ENCODE measurements at places on chromosomes 3 and 15.

DNA sequence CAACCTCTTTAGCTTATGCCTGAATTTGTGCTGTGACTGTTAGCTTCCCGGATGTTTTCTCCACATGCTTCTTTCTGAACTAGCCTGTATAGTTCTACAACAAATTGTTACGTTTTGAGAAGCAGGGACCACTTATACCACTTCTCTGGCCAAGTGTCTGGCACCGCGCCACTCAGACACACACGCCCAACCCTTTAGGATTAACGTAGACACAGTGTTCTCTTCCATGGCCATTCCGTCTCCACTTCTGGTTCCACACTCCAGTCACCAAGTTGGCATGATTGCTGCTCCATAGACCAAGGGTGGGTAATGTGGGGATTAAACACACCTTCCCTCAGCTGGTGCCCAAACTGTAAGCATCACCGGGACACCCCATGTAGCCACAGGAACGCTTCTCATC, 755 bp upstream of the TMEM108 start:
- no peak for DNase-seq

- DNase-seq, result peak; percentile 39
These were observed 16.3 kb upstream of the DOCK3 start for GRCh38 chr3:50658416-50658815.

GRCh38 chr3:14284694-14285547, 106.3 kb downstream of the LSM3 start:
- no peak for DNase-seq

DNA sequence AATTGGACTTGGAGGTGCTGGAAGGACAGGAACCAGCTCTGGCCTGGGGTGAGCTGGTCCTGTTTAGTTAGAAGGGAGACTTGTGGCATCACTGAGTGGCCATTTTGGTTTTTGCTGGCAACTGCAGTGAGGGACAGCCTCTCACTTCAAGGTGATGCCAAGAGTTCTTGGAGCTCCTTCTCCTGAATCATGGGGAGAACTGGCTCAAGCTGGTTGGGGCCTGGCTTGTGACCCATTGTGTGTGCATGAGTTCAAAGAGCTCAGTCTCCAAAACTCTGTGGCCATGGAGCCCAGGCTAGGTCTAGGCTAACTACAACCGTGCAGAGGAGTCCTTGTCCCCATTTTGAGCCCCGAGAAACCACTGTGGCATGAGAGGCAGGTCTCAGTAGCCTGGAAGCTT, 60.1 kb upstream of the ZNF148 start:
- no peak for DNase-seq

DNA sequence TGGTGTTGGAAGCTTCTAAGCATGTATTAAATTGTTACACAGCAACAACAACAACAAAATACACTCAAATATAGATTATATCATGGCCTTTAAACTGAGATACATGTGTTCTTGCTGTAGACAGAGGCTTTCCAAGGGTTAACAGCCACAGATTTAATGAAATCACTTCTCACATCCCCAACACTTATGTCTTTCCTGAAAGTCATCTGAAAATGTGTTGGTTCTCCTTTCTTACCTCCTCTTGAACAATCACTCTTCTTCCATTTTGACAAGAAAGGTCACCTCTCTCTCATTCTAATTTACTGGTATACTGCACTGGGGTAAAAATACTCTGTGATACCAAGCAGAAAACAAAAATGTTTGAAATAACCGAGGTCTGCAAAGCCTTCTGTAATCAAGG, 507.3 kb upstream of the KCNMB2 start:
- DNase-seq, result no peak

GRCh38 chr15:70436428-70436827, 326.9 kb downstream of the UACA start:
- DNase-seq, result no peak

DNA sequence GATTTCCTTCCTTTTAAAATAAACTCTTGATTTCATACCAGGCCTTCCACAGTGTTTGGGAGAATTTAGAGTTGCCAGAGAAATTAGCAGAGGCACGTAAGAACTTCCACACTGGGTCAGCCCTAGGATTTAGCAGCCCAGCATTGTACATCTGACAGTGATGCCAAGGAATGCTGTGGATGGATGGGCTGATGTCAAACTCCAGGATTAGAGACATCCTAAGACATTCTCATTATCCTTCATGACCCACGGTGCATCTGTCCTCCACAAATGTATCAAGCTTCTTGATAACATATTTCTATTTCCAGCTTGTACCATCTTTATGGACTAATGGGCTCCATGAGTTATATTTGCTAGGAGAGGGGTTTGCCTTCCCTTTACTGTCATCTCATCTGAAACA, 8.0 kb upstream of the TPM1 start:
- no peak for DNase-seq

DNA sequence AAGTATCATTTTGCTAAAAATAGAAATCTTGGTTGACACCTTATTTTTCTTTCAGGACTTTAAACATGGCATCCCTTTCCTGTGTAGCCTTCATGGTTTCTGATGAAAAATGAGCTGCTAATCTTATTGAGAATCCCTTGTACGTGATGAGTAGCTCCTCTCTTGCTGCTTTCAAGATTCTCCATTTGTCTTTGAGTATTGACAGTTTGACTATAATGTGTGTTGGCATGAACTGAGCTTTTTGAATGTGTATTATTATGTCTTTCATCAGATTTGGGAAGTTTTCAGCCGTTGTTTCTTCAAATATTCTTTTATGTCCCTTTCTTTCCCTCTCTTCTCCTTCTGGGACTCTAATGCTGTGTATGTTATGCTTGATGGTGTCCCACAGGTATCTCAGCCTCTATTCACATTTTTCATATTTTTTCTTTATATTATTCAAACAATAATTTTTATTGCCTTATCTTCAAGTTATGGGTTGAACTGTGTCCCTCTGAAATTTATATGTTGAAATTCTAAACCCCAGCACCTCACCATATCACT, 4.1 kb upstream of the C3orf22 start:
- no peak for DNase-seq

Data from activated CD8-positive, alpha-beta memory T cell treated with anti-CD3 and anti-CD28 coated beads, Interleukin-2, amount 50 U/mL, for 48 hours (primary cell).